Mesenteric fat pad (tissue), 1 donor: ENCODE measurements at places on chromosomes 5 and 9. TPM values are rescaled to one million over a fixed set of nuclear protein-coding genes. Genes with fewer than 3 reads are reported as not detected.

- no peak for DNase-seq
These were observed 160.8 kb upstream of the PAPPA start for GRCh38 chr9:115992834-115993233.

- DNase-seq: no peak
These were observed 80.2 kb downstream of the STX17 start for GRCh38 chr9:99986642-99987041.

- DNase-seq: no peak
These were observed 52.3 kb upstream of the MOCS2 start for GRCh38 chr5:53161876-53162275.

LHX2 gene
- 0.80 TPM for total RNA-seq

DNA sequence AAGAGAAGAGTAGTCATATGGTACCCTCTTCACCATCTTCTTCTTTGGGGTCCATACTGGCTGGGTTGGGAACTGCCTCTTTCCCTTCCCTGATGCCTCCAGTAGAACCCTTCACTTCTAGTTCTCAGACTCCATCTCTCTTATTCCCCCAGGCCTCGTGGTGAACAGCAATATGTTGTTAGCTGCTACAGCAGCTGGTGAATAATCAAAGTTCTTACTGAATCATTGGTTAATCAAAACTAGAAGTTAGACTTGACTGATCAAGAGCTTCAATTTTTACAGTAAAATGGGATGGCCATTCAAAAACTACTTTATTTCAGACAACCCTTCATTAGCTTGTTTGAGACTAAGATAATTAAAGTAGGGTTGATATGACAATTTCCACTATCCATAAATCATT is 190.9 kb upstream of the GNA14 start:
- no peak for DNase-seq

DNA sequence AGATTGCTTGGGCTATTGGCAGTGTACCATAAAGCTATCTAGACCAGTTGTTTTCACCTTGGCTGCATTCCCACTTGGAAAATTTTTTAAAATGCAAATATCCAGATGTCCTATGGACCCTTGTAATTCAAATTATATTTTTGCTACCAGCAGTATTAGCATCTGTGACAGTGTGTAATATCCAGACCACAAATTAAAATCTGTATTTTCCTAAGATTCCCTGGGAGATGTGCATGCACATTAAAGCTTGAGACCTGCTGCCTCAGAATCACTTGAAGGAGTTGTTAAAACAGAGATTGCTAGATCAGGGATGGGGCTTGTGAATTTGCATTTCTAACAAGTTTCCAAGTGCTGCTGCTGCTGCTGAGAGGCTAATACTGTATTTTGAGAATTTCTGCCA is 381.2 kb upstream of the PDE4D start:
- no peak for DNase-seq

DNA sequence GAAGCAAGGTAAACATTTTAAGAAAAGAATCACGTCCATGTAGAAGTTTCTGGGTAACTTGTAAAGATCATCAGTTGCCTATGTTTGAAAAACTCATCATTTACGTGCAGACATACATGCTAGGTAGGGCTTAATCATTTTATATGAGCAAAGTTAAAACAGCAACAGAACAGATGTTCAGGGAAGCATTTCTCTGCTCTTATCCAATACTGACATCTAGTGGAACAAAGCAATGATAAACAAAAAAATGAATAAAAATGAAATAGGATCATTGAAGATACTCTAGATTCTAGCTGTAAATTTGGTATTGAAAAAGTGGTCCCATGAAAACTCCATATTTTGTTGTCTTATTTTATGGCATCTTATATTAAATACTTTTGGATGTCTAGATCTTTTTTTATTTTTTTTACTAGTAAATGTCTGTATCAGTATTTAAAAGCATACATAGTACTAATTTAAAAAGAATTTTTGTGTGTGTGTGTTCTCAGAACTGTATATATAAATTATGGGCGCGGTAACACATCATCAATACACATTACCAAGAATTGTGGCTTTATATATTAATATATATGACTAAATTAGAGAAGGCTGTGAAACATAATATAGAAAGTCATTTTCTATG is 1050.2 kb downstream of the CDH12 start:
- DNase-seq: no peak

- DNase-seq: no peak
These were observed 4.6 kb upstream of the SLC9A3 start for GRCh38 chr5:528629-529511.

DNA sequence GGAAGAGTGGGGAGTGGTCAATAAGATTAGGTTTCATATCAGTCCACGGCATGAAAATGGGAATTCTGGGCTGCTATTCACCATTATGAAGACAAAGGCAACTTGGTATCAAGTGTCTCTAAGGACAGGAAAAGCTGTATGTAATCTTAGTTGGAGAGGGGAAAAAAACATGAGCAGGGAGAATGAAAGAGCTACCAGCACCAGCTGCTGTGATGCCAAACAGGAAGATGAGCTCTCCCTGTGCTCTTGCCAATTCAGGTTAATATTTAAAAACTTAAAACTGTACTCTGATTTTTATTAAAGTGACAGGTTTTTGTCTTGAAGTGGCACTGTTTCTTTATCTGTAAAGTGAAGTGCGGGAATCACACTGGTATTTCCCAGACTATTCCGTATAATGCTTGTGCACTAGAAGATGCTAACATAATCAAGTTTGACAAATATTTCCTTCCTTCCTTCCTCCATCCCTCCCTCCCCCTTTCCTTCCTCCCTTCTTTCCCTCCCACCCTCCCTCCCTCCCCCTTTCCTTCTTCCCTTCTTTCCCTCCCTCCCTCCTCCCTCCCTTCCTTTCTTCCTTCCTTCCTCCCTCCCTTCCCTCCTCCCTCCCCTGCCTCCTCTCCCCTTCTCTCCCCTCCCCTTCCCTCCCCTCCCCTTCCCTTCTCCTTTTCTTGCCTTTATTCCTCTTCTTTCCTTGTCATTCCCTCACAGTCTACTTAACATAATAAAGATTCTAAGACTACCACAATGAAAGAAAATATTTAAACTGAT is 1383.0 kb upstream of the C9orf72 start:
- no peak for DNase-seq

ANKRD18B gene
- total RNA-seq: not detected

- DNase-seq: no peak
These were observed 159.8 kb upstream of the CCDC152 start for GRCh38 chr5:42596817-42597216.

DNA sequence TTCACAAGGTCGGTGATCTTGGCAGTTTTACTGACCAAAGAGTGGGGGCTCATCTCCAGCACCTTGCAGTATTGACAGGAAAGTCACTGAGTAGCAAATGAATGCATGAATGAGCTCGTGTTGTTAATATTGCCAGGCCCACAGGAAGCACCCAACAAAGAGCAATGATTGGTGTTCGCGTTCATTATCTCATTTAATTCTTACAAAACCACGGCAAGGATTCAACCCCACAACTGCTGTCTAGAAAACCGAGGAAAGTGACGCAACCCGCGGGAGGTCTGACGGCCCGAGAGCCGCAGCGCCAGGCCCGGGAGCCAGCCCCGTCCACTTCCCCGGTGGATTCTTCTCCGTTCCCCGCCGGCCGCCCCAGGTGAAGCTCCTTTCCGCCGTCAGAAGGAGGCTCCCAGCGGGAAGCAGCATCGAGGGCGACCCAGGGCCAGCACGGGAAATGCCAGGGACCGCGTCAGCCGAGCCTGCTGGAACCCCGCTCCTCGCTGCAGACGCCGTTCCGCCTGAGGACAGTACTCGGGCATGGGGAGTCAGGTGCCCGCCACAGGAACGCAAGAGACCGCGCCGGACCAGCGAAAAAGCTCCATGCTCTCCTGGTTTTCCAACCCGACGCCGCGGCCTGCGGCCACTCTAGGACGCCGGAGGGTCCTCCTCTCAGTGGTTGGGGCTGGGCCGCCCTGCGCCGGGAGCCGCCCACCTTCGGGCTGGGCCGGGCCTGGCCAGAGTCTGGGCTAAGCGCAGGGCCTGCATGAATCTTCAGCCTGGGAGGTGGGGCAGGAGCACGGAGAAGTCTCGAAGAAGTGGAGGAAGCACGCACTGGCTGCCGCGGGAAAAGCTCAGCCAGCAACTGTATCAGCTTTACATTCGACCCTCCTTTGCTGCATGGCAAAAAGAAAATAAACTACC is 19.8 kb upstream of the FER start:
- DNase-seq: peak; percentile 97

SPINK7 gene
- not detected for total RNA-seq

GRCh38 chr9:120713257-120714087 is 798 bp downstream of the MEGF9 start:
- DNase-seq: no peak

DIPK1B gene
- 3.9 TPM for total RNA-seq

DNA sequence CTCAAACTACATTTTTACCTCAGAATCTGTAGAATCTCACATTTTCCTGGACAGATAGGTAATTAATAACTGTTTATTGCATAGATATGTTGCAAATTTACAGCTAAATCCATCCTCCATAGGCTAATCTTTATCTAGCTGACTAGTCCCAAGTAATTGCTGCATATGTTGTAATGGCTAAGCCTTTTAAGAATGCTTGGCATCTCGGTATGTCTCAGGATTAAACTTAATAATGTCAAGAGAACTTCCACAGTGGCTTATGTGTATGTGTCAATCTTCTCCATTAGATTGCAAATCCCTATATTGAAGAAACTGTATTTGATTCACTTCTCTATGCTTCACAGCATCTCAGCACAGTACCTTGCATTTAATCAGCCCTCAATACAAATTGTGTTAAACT is 131.9 kb downstream of the PRDM9 start:
- DNase-seq: no peak

C9orf43 gene
- total RNA-seq: 0.45 TPM
